WTC11 (cell line): ENCODE measurements at places on chromosomes 1 and 21.

- no peak for DNase-seq
These were observed 3.3 kb downstream of the AMPD2 start for GRCh38 chr1:109622895-109623294.

- DNase-seq, result no peak
These were observed 96.2 kb downstream of the LAMC2 start for GRCh38 chr1:183282101-183282855.

DNA sequence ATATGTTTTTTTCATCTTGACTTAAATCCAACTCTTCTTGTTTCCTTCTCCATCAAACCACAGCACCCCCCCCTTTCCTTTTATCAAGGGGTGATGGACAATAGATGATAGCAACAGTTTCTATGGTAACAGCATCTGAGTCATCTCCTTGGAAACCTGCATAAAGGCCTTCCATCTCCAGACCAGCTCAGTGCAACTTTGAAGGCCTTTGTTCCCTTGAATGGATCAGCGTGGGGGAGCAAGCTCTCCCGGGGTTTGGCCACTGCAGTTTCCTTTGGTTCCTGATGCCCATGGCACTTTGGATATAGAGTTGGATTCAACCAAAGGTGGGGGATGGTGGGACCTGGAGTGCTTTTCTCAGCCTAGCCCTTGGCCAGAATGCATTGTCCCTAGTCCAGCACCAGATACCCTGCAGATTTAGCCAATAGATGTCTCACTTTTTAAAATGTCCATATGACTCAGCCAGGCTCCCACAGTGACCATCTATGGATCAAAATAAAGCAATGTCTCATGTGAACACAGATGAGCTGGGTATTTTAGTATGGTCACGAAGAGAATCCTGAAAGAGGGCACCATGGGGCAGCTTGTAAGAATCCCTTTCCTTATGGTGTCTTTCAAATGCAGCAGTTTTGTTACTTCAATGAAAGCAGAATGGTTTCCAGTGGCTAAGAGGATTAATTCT lies 127.7 kb downstream of the SPATA46 start:
- DNase-seq, result peak; percentile 22

DNA sequence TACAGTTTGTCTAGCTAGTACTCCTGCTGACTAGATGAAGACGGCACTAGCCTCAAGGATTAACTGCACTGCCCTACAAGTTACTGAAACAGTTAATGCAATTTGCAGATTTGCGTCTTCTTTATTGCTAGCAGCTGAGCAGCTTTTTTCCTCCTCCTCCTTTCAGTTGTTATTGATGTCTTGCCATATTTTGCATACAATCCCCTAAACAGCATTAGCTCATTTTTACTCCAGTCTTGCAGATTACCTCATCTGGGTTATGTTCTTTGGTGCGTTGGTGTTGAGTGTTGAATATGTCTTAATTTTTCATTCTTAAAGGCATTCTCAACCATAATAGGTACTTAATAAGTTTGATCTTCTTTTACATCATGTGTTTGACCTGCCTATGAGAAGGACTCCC lies 363.4 kb upstream of the LYPLAL1 start:
- DNase-seq, result no peak

DNA sequence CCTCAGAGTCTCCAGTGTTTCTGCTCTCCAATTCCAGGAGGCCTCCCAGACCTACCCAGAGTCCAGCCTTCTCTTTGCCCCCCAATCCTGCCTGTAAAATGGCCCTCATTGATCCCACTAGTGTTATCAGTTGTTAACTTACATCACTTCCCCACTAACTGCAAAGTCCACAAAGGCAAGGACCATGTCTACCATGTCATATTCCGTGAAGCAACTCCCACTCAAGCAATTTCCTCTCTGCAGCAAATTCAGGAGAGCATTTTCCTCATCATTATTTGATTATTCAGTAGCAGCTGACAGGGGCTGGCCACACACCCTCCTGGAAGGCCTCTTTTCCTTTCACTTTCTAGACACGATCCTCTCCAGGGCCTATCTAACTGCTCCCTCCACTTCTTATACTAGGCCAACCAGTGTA lies 153.5 kb downstream of the RERE start:
- no peak for DNase-seq

GRCh38 chr21:34266351-34266750 lies 97.5 kb upstream of the KCNE2 start:
- DNase-seq, result no peak

- DNase-seq, result no peak
These were observed 92.5 kb upstream of the KCNE2 start for GRCh38 chr21:34271189-34271851.

GRCh38 chr21:29654855-29655254 lies 284.9 kb downstream of the GRIK1 start:
- DNase-seq, result no peak

- peak; percentile 41 for DNase-seq
These were observed 122.8 kb upstream of the RAB4A start for GRCh38 chr1:229148041-229148671.

DNA sequence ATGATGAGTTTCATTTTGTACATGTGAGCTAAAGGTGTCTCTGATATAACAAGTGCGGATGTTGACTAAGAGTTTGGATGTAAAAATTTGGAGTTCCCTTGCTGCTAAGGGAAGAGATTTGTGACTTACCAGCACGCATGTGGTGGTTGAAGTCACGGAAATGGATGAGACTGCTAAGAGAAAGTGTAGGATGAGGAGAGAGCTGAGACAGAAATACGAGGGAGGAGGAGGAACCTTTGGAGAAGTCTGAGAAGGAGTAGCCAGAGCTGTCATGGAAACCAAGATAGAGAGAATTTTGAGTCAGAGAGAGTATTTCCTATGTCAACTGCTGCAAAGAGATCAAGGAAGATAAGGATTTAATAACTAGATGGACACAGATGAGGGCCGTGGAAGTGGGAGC lies 106.5 kb upstream of the COL24A1 start:
- DNase-seq, result no peak

- DNase-seq, result no peak
These were observed 87.5 kb upstream of the KCTD3 start for GRCh38 chr1:215479567-215479966.

GRCh38 chr1:233372218-233373120 lies 44.9 kb downstream of the MAP3K21 start:
- no peak for DNase-seq
